Left ventricle myocardium superior (tissue), 1 donor: ENCODE measurements at places on chromosomes 5 and 9. TPM values are rescaled to one million over a fixed set of nuclear protein-coding genes. Genes with fewer than 3 reads are reported as not detected.

Gene DENND4C
- total RNA-seq, result 22.8 TPM

Gene HRCT1
- 9.0 TPM for total RNA-seq

Gene N4BP3
- total RNA-seq, result 2.7 TPM

Gene CDK9
- 48.4 TPM for total RNA-seq

Gene SPINK13
- total RNA-seq, result not detected

Gene BRINP1
- 0.27 TPM for total RNA-seq

Gene GFI1B
- total RNA-seq, result 0.25 TPM

Gene LHFPL2
- total RNA-seq, result 5.4 TPM

Gene ZDHHC12
- total RNA-seq, result 5.7 TPM

Gene SLC30A5
- 30.2 TPM for total RNA-seq

Gene INSYN2B
- total RNA-seq, result 0.50 TPM

Gene IL9
- not detected for total RNA-seq

Gene SPATA31D4
- not detected for total RNA-seq

Gene PCDHGB7
- total RNA-seq, result 8.8 TPM

Gene FBXL7
- 21.6 TPM for total RNA-seq

Gene CRHBP
- 0.92 TPM for total RNA-seq

Gene SPINK6
- not detected for total RNA-seq

Gene CCNJL
- 9.1 TPM for total RNA-seq

Gene TMC1
- not detected for total RNA-seq

Gene CERCAM
- total RNA-seq, result 7.0 TPM

Gene SLC1A3
- 105 TPM for total RNA-seq

Gene CNTNAP3B
- 7.2 TPM for total RNA-seq

Gene FRMD3
- total RNA-seq, result 97.7 TPM

Gene KLHL9
- total RNA-seq, result 11.2 TPM

Gene IL4
- not detected for total RNA-seq

Gene OR1Q1
- not detected for total RNA-seq

Gene INVS
- 6.1 TPM for total RNA-seq

Gene TRPM6
- 0.32 TPM for total RNA-seq

Gene EQTN
- total RNA-seq, result not detected

Gene SLC24A2
- not detected for total RNA-seq

Gene ADAMTS2
- 4.3 TPM for total RNA-seq

Gene ZNF454
- 2.3 TPM for total RNA-seq

Gene CDH9
- total RNA-seq, result not detected

Gene DMRT2
- 0.12 TPM for total RNA-seq

Gene PIP5K1B
- 85.3 TPM for total RNA-seq

Gene SPTLC1
- 23.9 TPM for total RNA-seq

Gene SOHLH1
- not detected for total RNA-seq

Gene FSD1L
- total RNA-seq, result 4.8 TPM

Gene MTAP
- total RNA-seq, result 25.7 TPM

Gene FAXDC2
- total RNA-seq, result 26.1 TPM

Gene ZNF354C
- total RNA-seq, result 5.4 TPM

Gene C9orf78
- total RNA-seq, result 35.6 TPM

Gene MSMP
- total RNA-seq, result not detected

Gene SPEF2
- 2.7 TPM for total RNA-seq

Gene C9orf40
- total RNA-seq, result 2.3 TPM

Gene PRUNE2
- total RNA-seq, result 1.4 TPM

Gene CCL28
- total RNA-seq, result 0.55 TPM

Gene THOC3
- 8.6 TPM for total RNA-seq

Gene PCDHB9
- total RNA-seq, result 0.59 TPM

Gene CDH18
- not detected for total RNA-seq

Gene CNTLN
- total RNA-seq, result 4.2 TPM

Gene SPINK4
- not detected for total RNA-seq
